ENCODE measurements at places on chromosomes 6 and 20.

- DNase-seq, result no peak
Measured at GRCh38 chr6:67811239-67812037, 823.6 kb upstream of the ADGRB3 start.

- no peak for DNase-seq
Measured at GRCh38 chr6:26304797-26305640, 60.0 kb upstream of the BTN3A2 start.

GRCh38 chr6:169641461-169642085 is 60.3 kb downstream of the WDR27 start:
- no peak for DNase-seq

DNA sequence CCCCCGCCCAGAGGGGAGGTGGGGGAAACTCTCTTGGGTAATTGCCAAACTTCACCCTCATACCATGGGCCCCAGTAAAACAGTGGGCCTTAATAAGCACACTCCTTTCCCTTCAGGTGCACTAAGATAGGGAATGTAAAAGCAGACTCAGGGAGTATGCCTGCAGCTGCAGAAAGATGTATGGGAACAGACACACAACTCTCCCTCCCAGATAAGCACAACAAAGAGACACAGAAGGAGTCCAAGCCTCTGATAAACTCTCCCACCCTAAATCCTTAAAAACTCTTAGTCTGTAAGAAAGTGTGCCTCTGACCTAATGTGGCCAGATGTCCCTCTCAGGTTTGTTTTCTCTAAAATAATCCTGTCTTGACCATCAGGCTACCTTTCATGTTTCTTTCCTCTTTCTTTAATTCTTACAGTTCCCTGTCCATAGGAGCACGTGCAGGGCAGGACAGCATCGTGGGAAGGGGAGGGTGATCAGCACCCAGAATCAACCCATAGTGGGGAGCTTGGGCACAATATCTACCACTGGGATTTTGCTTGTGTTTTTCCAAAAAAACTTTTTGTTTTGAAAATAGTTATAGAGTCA is 11.3 kb upstream of the CTCFL start:
- DNase-seq, result no peak

DNA sequence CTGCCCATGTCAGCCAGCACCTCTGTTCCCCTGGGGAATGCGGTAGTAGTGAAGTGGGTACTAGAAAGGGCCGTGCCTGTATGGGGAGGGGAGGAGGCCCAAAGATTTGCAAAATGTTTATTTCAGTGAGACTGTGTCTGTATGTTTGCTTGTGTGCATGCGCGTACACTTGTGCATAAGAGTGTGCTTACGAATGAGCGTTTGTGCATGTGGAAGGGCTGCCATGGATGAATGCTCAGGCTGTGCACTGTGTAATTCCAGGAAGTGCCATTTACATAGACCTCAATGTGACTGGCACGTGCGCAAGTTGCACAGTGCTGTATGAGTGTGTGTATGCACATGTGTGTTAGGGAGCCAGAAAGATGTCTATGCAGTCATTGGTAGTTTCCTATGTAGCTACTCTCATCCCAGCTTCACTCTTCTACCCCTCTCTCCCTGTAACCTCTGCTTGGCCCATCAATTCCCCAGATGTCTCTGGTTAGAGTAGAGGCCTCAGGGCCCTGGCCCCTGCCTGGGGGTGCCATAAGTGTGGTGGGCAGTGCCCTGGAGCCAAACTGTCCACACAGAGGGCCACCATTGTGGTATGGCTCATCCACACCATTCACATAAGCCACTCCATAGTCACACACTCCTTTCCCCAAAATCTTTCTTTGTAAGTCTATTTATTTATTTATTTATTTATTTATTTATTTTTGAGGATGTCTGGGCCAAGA is 26.8 kb upstream of the SLC22A7 start:
- DNase-seq, result no peak

DNA sequence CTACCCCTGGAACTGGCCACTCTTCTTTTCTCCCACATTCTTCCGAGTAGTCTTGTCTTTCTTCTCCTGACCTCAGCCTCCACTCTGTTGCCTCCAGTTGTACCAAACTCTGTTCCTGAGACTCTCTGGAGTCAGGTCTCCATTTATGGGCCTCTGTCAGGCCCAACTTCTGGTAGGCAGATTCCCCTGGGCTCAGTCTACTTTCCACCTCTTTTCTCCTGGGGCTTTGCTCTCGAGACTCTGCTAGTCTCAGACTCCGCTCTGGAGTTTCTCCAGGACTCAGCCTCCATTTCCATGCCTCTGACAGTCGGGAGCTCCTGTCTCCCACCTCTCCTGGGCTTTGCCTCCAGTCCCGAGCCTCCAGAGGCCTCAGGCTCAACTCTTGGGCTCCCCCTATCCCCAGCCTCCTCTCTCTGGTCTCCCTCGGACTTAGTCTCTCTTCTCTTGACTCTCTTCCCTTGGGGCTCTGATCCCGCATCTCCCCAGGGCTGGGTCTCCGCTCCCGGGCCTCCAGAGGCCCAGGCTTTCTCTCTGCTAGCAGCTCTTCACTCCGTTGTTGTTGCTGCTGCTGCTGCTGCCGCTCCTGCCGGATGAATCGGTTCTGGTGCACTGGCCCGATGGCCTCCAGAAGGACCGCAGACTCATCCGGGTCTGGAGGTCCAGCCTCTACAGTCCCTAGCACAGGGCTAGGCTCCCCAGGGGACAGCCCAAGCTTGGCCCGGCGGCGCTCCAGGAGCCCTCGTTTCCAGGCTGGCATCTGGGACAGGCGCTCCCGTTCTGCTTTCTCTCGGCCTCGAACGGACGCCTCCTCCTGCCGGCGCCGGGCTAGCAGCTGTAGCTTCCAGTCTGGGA is 1.1 kb downstream of the PPP1R18 start:
- DNase-seq, result no peak

GRCh38 chr6:143155681-143156080 is 95.0 kb downstream of the AIG1 start:
- no peak for DNase-seq

DNA sequence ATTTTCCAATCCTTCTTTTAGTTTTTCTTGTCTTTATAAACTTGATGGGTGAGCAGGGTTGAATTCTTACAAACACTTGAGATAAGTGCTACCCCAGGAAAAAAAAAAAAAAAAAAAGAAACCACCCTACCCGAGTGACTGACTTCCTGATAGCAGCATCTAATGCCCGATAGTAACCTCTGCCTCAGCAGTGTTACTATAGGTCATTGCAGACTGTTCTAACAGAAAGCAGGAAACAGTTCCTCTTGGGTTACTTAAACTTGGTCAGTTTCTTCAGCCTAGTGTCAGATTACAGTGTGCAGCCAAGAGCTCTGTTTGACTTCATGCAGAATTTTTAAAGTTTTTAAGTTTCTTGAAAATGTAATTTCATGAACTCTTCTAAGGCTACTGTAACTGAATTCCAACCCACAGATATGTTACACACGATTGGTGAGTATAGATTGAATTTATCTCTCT is 2.1 kb downstream of the MYLIP start:
- DNase-seq, result no peak

DNA sequence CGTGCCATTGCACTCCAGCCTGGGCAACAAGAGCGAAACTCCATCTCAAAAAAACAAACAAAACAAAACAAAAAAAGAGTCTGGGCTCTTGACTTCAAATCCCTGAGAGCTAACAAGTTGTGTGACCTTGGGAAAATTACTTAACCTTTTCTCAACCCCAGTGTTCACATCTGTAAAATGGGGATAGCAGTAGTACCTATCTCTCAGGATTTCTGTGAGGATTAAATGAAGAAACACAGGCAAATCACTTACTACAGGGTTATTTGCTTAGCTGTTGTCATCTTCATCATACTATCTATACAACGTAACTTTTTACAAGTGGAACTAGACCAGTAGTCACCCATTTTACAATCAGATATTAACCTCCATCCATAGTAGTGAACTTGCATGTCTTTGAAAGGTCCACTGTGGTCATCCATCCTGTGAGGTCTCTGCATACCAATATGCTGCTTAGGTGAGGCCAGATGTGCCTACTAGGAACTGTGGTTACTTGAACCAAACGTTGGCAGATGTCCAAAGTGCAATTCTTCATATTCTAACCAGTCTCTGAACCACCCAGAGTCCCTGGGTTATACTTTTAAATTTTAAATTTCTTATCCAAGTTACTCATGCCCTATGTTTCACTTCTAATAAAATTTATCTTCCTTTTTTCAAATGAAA is 128.9 kb upstream of the BEND3 start:
- no peak for DNase-seq

DNA sequence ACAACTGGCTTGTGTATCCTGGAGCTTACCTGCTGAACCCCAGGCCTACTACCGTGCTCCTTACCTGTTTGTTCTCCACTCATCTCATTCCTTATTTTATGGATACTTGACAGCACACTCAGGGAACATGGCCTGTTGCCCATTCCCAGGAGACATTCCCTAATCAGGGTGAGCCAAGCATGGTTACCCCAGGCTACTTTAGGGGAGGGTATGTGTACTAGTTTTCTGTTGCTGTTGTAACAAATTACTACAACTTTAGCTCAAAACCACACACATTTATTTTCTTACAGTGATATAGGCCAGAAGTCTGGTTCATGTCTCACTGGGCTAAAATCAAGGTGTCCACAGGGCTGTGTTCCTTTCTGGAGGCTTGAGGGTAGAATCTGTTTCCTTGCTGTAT is 15.0 kb upstream of the TRAM2 start:
- DNase-seq, result no peak

DNA sequence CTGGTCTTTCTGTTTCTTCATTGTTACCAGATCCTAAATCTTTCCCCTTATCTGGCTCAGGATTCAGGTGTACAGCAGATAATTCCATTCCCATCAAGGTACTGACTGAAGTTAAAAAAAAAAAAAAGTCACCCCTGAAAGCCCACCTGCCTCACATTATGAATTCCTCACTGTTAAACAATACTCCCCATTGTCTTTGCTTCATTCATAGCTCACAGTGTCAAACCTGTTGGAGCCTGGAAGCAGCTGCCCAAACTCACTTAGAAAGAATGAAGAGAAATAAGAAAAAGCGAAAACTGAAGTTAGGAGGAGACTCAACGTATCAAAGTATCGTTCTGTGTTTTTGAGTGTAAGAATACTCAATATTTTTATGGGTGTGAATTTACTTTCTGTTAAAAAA is 1.8 kb upstream of the DCBLD1 start:
- DNase-seq, result no peak

DNA sequence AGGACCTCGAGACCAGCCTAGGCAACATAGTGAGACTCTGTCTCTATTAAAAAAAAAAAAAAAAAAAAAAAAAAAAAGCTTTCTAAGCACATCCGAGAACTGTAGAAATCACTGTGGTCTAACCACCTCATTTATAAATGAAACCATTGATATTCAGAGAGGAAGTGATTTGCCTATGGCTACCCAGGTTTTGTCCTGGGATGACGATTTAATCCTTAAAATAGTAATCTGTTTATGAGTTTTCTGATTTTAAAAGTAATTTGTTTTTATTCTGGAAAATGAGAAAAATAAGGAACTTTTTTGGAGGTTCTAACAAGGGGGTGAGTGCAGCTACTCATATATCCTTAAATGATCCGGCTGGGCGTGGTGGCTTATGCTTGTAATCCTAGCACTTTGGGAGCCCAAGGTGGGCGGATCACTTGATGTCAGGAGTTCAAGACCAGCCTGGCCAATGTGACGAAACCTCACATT is 6.5 kb upstream of the BTN3A2 start:
- no peak for DNase-seq

DNA sequence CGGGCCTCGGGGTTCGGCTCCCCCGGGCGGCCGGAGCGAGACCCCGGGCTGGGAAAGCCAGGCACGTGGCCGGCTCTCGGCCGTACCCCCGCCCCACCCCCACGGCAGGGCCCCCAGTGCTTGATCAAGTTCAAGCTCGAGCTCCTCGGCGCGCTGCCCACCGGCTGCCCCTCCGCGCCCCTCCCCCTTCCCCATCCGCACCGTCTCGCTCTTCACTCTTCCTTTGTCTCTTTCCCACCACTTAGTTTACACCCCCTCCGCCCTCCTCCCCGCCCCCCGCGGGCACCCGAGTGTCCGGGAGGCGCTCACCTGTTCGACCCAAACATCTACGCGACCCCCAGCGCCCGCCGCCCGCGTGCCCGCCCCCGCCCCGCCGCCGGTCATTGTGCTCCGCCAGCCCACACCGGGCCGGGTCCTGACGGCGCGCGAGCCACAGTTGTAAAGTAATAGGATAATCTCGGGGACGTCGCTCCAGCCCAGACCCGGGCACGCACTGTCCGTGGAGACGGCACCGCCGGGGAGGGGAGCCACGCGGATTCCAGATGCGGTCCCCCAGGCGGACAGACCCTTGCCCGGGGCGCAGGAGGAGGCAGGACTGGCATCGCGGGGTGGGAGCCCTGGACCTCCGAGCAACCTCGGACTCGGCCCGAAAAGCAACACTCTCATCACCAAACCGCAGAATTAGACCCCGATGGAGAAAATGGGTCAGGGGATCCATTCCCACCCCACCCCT is 100.7 kb downstream of the NOL4L start:
- DNase-seq, result no peak

Measured in stimulated activated CD8-positive, alpha-beta memory T cell treated with anti-CD3 and anti-CD28 coated beads, Interleukin-15, amount 100 ng/mL, for 24 hours (primary cell).